ENCODE measurements at places on chromosomes 4 and X.

DNA sequence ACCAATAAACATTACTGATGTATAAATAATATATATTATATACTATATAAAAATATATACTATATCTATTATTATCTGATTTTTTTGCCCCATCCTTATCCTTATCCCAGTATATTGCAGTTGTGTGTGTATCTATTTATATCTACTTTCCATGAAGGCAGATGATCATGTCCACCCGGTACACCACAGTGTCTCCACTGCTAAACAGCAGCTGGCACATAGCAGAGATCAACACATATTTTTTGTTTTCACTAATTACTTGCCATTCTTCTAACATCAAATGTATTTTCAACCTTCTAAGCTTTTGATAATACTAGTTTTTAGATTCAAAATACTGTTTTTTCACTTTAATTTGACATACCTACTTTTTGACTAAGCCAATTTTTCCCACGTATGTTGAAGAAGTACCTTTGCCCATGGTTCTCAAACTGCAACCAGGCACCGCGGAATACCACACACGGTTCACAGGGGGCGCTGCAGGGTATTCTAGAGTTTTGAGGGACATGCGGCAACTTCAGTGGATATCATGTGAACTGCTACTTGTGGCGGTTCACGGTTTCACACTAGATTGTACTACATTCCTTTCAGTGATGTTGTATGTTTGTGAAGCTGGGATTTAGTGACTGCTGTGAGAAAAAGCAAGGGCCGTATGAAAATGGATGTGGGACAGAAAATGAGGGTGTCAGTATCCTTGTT lies 182.5 kb upstream of the NPY2R start:
- DNase-seq, result no peak

- DNase-seq, result no peak
Measured at GRCh38 chrX:17519358-17519757, 144.4 kb downstream of the NHS start.

- DNase-seq, result peak; percentile 41
Measured at GRCh38 chr4:3369781-3370674, 71.7 kb upstream of the HGFAC start.

- no peak for DNase-seq
Measured at GRCh38 chrX:101659601-101660063, at the start of gene ARMCX2. Gene ARMCX2, minus strand, starts transcription at chrX:101659850. Its CDS starts 2,262 bp downstream, at chrX:101657588.

- peak; percentile 75 for DNase-seq
Measured at GRCh38 chr4:98626350-98626749, 32.1 kb downstream of the TSPAN5 start.

- DNase-seq, result no peak
Measured at GRCh38 chr4:181849472-181849871, 393.7 kb upstream of the TENM3 start.

- no peak for DNase-seq
Measured at GRCh38 chrX:105645667-105646357, 176.5 kb upstream of the NRK start.

DNA sequence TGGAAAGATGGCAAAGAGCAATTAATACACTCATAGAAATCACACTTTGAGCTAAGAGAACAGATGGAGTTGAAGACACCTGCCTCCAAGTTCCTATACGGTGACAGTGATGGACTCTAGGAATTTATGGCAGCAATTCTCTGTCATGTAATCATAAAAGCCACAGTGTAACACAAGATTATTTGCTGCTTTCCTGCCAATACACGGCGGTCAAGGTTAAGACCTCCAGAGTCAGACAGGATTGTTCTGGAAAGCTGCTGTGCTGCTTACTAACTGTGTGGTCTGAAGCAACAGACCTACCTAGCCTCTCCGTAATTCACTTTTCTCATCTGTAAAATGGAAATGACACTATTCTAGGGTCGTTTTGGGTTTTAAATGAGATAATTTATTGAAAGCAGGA lies 14.6 kb upstream of the KIT start:
- DNase-seq, result no peak

DNA sequence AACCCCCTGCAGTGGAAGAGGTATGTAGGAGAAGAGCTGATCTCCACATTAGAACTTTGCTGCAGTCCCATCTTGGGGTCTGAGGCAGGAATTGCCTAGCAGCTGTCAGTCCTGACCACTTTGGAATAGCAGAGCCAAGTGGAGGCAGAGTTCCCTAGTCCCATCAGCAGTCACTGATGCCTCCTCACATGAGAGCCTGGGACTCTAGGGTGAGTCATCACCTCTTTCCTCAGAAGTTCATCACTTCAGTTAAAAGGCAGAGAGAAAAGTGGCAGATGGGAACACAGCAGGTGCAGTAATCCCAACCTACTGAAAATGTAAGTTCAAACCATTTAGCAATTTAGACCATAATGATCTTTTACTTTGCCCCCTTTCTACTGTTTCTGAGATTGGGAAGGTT lies 73.9 kb upstream of the MED14 start:
- no peak for DNase-seq

Measured in brain pericyte (primary cell).